Stimulated activated CD8-positive, alpha-beta memory T cell treated with anti-CD3 and anti-CD28 coated beads, Interleukin-7, amount 100 ng/mL, for 1 hour (primary cell): ENCODE measurements at places on chromosomes 4 and X.

DNA sequence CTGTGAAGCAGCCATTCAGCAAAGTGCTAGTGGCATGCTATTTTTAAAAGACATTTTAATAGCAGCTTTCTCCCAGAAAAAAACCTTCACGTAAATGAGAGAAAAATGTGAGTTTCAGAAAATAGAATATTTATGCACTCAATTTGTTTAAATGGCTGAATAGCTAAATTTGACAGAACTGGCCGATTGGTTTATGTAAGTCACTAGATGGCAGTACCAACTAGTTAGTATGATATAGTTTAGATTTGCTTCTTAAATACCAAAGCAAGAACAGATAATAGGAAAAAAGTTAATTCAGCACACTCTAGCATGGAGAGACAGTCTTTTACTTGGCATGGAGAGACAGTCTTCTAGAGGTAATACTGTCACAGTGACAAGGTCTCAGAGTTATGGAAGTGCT, 250.1 kb downstream of the SNCA start:
- no peak for DNase-seq

- DNase-seq = no peak
Measured at GRCh38 chrX:114800719-114801118, 216.7 kb downstream of the IL13RA2 start.

DNA sequence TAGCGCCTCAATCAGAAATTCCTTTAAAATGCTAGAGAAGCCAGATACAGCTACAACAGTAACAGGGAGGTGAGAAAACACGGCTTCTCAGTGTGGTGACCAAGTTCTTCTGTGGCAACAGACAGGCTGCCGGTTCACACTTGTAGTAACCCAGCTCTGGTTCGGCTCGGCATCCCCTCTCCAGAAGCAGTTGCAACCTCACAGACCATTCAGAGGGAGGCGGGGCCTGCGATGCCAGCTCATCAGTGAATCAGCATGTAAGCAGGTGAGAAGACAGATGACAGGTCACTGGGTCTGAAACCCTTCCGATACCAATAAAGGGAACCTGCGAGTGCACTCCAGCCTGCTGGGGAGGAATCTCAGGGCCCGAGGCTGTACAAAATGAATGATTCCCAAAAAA, 251.0 kb downstream of the KCNIP4 start:
- no peak for DNase-seq

DNA sequence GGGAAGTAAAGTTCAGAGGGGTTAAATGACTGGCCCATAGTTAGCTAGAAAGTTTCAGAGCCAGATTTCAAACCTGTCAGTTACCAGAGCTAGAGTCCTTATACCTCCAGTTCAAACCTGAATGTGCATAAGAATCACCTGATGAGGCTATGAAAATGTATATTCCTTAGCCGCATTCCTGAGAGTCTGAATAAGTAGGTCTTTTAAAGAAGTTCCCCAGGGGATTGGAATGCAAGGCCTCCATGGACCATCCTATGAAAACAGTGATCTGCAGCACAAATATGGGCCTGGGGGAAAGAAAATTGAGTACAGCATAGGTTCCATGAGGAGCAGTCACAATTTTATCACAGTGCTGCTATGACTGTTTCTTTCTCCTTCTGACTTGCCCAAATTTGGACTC, 263.9 kb upstream of the CXorf66 start:
- no peak for DNase-seq

DNA sequence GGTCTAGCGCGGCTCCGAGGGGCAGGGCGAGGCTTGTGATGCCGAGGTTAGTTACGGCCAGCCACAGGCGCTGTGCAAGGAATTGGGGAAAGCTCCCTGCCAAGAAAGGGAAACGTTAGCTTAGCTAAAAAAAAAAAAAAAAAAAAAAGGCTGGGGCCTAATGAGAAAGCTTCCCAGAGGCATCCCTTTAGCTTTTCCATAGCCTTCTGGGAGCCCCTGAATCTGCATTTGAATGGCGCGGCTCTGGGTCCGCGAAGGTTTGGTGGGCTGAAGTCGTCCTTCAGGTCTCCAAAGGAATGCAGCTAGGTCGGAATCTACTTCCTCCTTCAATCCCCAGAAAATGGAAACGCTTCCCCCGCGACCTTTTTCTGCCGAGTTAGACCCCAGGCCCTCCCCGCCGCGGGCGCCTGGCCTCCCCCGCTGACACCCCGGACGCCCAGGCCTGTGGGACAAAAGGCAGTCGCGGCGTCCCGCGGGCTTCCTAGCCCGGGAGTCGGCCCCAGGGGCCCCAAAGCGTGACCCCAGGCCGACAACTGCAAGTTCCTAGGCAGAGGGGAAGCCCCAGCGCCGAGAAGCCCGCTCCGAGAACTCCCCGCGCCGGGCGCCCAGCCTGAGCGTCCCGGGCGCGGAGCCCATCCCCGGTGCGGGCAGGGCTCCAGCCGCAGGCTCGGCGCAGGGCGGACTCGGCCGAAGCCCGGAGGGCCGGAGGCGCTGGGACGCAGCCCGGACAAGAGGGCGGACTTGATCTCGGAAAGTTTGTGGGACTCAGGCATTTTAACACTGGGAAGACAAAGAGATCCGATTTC, 605 bp upstream of the FAT1 start:
- DNase-seq = no peak

- DNase-seq = no peak
Measured at GRCh38 chr4:120446051-120446567, 379.5 kb upstream of the MAD2L1 start.

- DNase-seq = no peak
Measured at GRCh38 chrX:103941201-103941975, 21.0 kb upstream of the TMSB15B start.

- DNase-seq = no peak
Measured at GRCh38 chrX:40473460-40474204, 107.1 kb upstream of the ATP6AP2 start.

GRCh38 chr4:86917212-86918039, 17.4 kb upstream of the AFF1 start:
- no peak for DNase-seq

GRCh38 chr4:109939190-109939589, 26.5 kb downstream of the EGF start:
- no peak for DNase-seq

DNA sequence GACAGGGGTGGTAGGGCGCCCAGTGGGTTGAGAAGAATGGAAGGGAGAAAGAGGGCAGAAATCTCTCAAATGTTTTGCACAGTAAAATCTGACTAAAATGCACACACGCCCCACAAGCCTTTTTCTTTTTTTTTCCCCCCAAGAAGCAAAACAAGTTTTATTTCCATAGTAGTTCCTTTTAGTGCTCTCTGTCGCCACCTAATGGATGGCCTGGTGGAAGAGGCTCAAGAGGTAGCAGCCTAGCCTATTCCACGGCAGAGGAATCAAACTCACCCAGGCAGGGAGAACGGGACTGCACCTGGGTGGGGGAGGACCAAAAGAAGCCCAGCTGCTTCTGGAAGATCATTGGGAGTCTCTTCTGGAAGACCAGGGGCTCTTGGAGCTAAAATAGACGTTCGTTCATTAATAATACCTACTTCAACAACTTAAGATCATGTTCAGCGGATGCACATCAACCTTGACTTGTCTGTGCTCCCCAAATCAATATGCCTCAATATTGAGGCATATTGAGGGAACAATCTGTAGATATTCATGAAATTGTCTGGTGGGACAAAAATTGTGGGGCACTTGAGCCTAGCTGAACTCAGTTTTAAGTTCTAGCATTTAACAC, 31.6 kb upstream of the IRAK1 start:
- peak; percentile 37 for DNase-seq

GRCh38 chr4:157165935-157166610, 54.5 kb upstream of the GRIA2 start:
- DNase-seq = no peak

DNA sequence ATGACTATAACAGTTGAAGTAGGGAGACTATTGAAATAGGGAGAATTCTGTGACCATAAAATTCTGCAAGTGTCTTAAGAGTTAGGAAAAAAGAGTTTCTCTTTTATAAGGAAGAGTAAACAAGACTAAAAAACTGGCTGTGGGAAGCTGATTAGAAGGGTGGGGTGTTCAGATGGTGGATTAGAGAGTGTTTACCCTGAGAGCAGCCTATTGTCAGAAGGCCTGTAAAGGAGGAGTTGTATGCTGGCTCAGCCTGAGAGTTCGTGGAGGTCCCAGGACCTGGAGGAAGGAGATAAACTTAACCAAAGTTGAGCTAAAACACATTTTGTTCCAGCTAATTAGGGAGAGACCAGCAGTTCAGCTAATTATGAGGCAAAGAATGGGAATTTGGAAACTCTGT, 629.7 kb downstream of the PCDH7 start:
- DNase-seq = no peak

- no peak for DNase-seq
Measured at GRCh38 chr4:135434936-135435335, 1233.3 kb upstream of the PABPC4L start.

GRCh38 chrX:74419864-74420195, 1.5 kb upstream of the SLC16A2 start:
- no peak for DNase-seq

DNA sequence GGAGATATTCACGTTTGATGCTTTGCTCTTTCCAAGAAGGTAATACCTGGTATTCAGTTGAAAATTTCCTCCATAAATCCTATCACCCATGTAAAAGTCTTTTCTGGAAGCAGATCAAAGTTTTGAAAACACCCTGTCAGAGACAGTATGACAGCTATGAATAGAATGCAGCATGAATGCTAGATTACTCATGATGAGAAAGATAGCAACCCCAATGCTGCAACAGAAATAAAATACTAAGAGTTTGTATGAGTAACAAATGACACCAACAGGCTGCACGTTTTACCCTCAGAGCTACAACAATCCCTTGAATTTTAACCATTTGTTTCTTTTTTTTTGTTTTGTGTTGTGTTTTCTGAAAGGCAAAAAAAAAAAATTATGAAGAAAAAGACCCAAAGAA, 108.6 kb downstream of the ARHGAP6 start:
- DNase-seq = no peak

GRCh38 chr4:185786422-185786821, 25.6 kb downstream of the SORBS2 start:
- no peak for DNase-seq

- DNase-seq = no peak
Measured at GRCh38 chr4:132770776-132771175, 378.3 kb upstream of the PCDH10 start.

GRCh38 chrX:134144231-134144630, 92.8 kb upstream of the CCDC160 start:
- no peak for DNase-seq
